ENCODE measurements at places on chromosomes 2 and 18.

DNA sequence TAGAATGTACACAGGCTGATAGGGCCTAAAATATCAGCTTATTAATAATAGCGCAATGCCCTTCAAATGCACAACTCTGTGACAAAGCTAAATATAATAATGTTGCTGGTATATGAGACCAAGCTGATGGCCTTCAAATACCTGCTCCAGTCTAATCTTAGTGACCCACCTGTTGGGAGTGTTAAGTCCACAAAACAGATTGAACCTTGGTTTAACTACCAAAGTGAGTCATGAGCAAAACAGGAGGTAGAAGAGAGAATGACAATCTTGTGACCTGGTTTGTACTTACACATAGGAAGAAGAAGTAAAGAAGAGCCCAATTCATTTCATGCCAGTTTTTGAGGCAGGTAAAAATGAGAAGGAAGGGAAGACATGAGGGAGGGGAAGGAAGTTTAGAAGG lies 295.0 kb downstream of the NR4A2 start:
- DNase-seq: no peak

- no peak for DNase-seq
Measured at GRCh38 chr2:118061135-118061955, 26.9 kb upstream of the INSIG2 start.

DNA sequence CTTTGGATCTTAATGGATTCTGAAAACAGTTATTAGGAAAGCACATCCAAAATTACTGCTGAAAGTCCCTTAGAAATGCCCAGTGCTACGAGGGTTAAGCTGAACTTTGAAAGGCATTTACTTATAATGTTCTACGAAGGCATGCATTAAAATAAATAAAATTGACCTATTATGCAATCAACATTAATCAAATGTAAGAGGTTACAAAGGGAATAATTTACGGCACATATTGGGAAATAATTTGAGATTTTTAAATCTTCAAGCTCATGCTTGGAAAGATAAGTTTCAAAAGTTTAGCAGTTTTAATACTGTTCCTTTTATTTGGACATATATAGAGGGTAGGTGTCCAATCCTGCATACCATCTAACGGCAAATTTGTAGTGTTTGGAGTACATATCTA lies 1564.1 kb upstream of the DDX18 start:
- no peak for DNase-seq

DNA sequence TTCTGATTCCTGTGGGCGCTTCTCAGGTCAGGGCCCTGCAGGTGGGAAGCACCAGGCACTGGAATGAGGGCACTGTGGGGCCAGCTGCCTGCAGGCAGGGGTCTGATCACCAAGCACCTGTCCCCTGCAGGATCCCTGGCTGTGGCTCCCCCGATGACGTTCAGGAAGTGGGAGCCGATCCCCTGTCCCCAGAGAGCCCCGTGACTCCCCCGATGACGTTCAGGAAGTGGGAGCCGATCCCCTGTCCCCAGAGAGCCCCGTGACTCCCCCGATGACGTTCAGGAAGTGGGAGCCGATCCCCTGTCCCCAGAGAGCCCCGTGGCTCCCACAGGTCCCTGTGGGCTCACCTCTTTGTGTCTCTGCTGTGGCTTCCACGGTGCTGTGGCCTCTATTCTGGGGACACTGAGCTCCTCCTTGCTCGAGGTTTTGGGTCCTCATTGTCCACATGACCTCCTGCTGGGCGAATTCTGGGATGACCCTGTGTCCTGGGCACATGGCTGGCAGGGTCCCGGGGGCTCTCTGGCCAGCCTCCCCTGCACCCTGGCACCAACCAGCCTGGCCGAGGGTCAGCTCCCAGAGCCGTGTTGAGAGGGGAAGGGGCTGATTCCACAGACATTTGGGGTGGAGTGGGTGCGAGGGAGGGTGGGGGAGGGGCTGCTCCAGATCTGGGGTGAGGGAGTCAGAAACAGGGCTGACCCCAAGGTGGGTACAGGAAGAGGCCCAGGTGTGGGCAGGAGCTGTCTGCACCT lies 4.8 kb downstream of the NEU4 start:
- no peak for DNase-seq

DNA sequence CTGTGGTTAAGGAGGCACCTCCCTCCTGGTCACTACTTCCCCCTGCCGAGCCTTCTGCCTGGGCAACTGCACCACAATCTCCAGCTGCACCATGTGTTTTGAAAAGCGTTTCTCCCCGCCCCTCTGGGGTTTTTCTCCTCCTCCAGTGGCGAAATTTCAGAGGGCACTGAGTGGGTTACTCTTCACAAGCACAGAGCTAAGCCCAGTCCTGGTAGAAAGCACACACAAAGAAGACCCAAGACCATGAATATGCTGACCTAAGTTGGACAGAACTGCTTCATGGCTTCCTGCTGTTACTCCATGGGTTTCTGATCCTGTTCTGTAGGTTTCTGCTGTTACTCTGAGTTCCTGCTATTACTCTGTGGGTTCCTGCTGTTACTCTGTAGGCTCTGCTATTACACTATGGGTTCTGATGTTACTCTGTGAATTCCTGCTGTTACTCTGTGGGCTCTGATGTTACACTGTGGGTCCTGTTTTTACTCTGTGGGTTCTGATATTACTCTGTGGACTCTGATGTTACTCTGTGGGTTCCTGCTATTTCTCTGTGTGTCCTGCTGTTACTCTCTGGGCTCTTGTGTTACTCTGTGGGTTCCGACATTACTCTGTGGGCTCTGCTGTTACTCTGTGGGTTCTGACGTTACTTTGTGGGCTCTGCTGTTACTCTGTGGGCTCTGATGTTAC lies 216.6 kb downstream of the RTP5 start:
- DNase-seq: no peak

- no peak for DNase-seq
Measured at GRCh38 chr2:237865623-237866041, 6.2 kb downstream of the RAMP1 start.

- DNase-seq: no peak
Measured at GRCh38 chr2:38597115-38597514, 5.6 kb downstream of the HNRNPLL start.

DNA sequence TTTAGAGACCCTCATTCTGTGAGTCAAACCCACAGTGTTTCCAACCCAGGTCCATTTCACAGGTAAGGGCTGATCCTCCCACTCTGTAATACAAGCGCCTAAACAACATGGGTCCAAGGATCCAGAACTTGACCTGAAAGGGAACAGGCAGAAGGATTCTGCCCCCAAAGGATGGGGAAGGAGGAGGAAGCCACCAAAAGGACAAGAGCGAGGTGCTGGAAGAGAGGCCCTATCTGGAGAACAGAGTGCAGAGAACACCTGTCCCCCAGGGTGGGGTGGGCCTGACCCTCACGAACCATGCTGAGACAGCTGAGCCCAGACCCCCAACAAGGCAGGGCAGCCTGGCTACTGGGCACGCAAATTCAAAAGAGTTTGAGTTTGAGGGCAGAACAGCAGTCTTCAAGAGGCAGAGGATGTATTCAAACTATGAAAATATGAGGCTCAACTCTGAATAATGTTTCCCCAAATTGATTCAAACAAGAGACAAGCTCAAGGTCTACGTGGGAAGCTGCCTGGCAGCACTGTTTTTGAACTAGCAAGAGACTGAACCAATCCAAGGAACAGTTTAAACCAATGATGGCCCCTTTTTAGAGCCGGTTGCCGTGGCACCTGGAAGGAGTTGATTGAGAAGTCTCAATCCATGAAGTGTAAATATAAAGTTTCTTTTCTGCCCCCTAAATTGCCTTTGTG lies 212.7 kb downstream of the ALPK2 start:
- no peak for DNase-seq

DNA sequence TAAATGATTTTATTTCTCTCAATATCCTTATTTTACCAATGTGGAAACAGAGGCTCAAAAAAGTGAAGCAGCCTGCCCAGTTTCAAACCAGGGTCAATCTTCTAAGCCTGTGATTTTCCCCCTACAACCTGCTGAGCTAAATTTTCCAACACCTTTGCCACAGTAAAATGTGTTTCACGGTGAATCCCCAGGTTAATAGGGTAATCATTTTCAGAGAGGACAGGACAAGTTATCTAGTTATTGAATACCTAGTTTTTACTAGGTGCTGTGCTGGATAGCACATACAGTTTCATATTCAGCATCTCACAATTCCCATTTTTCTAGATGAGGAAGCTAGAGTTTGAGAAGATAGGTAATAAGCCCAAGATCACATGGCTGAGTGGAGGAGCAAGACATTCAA lies 236.6 kb downstream of the PTH2R start:
- no peak for DNase-seq

DNA sequence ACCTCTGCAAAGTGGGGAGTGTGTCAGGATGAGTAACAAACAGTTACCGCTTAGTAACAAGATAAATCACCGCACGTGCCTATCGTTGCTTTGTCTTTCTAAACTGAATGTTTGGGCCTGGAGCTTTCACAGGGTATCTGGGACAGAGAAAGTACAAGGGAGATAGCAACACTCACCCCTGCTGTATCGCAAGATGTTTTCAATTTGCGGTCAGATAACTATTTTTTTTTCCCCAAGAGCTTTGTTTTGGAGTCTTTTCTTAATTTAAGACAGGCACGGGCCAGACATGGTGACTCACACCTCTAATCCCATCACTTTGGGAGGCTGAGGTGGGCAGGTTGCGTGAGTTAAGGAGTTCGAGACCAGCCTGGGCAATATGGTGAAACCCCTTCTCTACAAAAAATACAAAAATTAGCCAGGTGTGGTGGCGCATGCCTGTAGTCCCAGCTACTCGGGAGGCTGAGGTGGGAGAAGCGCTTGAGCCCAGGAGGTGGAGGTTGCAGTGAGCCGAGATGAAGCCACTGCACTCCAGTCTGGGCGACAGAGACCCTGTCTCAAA lies 146.6 kb downstream of the GBX2 start:
- DNase-seq: no peak

DNA sequence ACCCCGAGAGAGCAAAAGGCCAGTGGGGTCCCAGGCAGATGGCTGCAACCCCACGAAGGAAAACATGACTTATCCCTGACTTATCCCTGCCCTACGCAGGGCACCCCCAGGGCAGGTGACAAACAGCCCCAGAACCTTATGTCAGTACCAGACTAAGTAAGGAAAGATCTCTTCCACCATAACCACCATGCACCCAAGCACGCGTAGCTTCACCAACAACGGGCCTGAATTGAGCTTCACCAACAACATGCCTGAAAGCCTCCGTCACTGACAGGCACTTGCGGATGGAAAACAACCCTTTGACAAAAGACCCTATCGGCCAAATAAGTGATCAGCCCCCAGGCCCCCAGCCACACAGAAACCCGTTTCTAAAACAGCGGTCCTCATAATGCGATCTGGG lies 34.1 kb downstream of the HDAC4 start:
- no peak for DNase-seq

GRCh38 chr2:160494201-160494644 lies 616 bp upstream of the RBMS1 start:
- DNase-seq: no peak

DNA sequence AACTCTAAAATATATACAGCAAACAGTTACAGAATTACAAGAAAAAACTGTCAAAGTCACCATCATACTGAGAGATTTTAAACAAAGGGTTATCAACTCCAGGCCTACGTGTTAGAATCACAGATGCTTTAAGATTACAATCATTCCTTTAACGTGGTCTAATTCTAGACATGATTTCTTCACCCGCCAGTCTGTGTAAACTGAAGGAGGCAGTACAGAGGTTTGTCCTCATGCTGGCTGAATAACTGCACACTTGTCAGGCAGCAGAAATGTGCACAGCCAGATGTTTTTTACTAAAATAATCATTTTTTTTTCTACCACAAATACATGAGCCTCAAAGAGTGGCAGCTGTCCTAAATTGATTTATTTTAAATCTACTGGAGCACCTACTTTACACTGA lies 15.5 kb upstream of the NEURL3 start:
- no peak for DNase-seq

DNA sequence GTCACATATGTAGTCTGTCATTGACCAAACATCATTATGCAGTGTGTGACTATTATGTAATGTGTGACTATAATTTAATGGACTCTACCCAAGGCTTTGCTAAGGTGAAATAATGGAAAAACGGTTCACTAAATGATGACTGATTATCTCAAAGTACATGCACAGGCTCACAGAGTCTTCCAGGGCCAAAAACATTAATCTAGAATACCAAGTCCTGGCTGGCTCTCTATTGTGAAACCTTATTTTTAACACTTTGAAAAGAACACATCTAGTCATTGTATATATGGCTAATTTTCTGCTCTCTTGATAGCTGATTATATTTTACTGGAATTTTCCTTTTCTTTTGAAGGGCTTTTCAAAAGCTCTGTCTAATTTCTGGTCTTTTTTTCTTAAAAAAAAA lies 102.9 kb upstream of the THUMPD2 start:
- no peak for DNase-seq

- no peak for DNase-seq
Measured at GRCh38 chr2:105144152-105144940, 97.2 kb upstream of the GPR45 start.

DNA sequence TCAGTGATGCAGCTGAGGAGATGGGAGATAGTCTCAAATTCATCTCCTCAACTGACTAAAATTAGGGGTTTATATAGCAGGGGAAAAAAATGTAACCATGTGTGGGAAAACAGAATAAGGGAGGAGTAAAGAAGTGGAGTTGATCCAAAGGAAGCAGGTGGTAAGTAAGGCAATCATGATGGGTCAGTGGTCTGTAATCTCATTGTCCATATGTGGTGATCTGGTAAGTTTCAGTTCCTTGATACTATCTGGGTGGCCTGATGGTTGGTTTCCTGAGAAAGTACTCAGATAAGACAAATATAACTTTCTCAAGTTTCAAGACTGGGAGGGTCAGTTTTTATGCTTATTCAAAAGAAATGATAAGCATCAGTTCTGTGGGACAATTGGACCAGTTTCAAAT lies 312.3 kb upstream of the KCNJ3 start:
- no peak for DNase-seq

DNA sequence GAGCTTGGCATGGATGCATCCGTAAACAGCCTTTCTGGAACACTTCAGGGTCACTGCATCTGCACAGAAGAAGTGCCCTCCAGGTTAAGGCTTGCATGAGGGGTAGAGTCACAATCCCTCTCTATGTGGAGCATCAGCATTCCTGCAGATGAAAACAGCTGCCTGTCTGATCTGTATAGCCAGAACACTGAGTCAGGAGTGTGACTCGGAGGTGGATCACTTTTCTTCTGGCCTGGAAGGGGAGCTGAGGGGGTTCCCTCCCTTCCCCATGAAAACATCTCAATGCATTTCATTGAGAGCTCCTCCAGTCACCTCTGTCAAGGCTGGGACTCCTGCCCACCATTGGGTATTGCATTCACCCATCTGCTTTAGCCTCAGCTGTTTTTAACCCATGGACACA lies 72.5 kb upstream of the SERPINE2 start:
- no peak for DNase-seq

DNA sequence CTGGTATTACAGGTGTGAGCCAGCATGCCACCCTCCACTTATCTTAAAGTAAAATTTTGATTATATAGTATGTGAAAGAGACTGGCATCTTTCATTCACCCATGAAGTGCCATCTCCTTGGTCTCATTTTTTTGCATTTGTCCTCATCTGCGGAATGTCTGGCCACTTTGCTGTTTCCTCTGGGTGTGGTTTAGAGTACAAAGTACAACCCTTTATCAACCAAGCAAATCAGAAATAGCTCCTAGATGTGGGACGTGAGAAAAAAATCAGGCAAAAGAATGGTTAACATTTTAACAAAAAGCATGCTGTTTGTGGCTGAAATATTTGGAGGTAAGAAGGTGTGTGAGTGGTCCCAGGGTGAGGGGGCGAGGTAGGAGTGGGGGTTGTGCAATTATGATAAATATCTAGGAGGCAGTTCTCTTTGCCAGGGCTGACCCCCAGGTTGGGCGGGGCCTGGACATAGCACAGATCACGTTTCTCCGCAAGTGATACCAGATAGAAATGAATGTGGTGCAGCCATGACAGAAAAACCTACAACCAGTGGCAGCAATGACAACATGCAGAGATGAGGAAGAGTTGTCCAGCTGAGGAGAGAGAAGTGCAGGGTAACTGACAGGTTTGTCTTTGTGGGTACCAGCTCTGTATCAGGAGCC lies 115.8 kb upstream of the SERTAD2 start:
- DNase-seq: no peak
